Fibroblast of skin of left quadriceps (primary cell): ENCODE measurements at places on chromosomes 1 and 21.

DNA sequence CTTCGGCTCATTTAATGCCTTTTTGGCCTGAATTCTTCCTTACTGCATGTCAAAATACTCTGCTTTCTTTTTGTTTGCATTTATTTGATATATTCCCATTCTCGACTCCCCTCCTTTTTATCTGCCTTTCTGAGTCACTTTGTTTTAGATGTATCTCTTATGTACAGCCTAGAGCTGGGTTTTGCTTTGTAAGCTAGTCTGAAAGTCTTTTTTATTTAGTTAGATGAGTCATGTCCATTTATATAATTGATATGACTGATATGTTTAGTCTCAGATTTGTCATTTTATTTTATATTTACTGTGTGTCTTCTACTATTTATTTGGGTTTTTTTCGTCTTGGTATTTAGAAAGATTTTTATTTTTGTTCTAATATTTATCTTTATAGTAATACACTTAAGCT lies 33.6 kb upstream of the GNG5 start:
- no peak for DNase-seq

GRCh38 chr1:165284454-165284853 lies 72.1 kb downstream of the LMX1A start:
- DNase-seq: no peak

- no peak for DNase-seq
Observed at GRCh38 chr1:212221801-212222200, 63.4 kb upstream of the PPP2R5A start.

DNA sequence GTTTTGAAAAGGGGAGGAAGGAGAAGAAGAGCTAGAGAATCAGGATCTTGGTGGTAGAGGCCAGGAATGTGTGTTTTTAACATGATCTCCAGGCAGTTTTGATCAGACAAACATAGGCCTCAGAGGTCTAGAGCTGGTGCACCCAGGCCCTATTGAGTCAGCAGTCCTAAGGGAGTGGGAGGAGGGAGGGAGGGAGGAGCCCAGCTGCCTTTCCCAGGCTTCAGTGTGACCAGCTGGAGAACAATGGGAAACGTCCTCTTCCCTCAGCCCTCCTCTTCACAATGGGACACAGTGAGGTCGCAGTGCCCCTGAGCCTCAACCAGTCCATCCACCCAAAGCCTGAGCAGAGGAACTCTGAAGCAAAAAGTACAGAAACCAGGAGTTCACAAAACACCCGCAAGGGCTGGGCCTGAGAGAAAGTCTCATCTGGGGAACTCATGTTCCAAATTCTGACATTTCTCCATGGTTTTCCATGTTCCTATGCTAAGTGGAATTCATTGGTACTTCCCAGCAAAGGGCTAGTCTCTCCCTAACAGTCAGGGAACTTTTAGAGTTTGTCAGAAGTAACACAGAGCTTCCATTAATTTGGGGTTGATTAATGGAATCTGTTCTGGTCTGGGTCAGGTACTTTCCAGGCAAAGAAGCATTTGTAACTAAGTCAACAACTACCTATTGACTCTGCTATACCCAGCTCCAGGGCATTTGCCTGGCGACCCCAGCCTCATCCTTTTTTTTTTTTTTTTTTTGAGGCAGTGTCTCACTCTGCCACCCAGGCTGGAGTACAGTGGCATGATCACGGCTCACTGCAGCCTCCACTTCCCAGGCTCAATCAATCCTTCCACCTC lies 37.5 kb downstream of the ELAPOR1 start:
- DNase-seq: no peak

- DNase-seq: peak; percentile 27
Observed at GRCh38 chr1:151166505-151166956, 587 bp downstream of the SCNM1 start.

- DNase-seq: no peak
Observed at GRCh38 chr1:185574139-185574875, 159.9 kb upstream of the HMCN1 start.

GRCh38 chr1:42779725-42780124 lies 5.1 kb upstream of the TMEM269 start:
- no peak for DNase-seq

- peak; percentile 91 for DNase-seq
Observed at GRCh38 chr1:221394011-221394544, 347.8 kb downstream of the DUSP10 start.

DNA sequence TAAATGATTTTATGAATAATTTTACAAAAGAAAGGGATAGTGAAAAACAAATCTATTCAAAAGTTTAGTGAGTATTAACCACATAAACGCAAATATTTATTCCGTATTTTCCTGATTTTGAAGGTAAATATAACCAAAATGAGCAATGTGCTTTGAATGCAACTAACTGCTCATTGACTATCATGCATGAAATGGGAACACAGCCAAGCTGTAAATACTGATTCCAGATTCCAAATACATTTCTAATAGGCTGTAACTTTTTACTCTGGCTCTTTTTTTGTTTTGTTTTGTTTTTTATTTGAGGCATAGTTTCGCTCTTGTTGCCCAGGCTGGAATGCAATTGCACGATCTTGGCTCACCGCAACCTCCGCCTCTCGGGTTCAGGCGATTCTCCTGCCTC lies 41.8 kb downstream of the SELENOF start:
- DNase-seq: peak; percentile 16

DNA sequence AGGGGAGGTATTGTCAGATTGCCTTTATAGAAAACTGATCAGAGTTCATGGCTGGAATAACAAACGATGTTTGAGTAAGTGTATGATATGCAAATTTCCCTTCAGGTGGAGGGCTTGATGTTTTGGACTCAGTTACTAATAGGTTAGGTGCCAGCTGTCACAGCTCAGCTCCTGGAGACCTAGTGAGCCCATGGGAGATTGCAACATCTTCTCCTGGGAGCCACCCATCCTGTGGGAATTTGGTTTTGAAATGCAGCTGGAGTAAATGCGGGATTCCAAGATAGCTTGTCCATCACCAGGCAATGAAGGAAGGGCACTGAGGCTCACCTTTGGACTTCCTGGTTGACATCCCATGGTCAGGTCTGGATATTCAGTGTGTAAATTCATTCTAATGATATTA lies 211.4 kb upstream of the NRIP1 start:
- no peak for DNase-seq

GRCh38 chr1:190736971-190737590 lies 259.4 kb upstream of the BRINP3 start:
- DNase-seq: no peak

DNA sequence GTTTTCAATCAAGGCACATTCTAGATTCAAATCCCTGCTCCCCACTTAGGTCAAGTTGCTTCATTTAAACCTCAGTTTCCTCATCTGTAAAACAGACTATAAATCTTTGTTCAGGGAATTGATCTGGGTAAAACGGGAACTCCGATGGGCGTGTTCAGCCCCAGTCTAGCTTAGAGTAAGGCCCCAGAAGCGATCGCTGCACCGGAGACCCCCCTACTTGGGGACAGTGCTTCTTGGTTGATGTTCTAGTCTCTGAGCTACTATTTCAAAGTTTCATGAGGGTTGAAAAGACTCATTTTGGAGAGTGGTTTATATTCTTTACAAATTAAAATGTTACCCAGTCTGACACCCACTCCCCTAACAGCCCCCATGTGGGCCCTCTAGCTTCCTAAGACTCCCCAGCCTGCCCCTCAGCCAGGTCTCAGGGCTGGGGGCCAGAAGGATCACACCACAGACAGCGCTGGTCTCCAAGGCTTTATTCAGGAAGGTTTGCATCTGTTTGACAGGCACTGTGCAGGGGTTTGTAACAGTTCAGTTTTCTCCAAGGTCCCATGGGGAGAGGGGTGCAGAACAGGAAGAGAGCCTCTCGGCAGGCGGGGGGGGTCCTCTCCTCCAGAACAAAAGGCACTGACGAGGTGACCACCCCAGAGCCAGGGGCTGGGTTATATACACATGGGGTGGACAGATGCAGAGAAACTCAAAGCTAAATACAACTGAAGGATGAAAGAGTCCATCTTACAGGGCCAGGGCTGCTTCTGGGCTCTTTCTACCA lies 82.9 kb downstream of the STUM start:
- no peak for DNase-seq

DNA sequence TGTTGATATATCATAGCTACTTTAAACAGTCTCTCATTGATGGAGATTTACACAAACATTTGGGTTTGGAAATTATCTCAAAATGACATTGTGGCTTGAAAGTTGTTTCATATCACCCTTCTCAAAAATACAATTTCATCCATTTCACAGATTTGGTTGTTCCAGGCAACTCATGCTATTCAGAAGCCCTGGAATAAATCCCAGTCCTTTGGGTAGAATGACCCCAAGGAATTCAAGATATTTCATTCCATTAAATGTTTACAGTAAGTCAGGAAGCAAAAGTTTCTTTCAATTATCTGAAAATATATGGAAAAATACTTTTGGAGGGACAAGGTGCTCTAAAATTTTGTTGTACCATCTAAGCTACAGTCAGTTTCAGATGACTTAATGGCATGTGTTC lies 27.1 kb downstream of the MPZL1 start:
- peak; percentile 36 for DNase-seq

DNA sequence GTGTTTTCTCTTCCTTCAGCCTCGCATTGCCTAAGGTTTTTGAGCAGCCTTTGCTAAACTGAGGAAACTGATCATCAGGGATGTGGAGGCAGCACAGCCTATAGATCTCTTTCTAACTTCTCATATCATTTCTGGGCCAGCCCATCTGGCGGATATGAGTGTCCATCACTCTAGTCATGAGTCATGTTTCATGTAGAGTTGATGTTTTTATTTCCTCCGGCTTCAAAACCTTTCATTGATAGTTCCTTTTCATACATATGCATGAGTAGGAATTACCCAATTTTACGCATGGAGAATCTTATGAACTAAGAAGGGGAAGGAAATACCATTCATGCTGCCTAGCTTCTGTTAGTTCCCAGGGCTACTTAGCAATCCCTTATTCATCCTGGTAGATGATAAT lies 66.3 kb downstream of the SPATA46 start:
- DNase-seq: no peak

DNA sequence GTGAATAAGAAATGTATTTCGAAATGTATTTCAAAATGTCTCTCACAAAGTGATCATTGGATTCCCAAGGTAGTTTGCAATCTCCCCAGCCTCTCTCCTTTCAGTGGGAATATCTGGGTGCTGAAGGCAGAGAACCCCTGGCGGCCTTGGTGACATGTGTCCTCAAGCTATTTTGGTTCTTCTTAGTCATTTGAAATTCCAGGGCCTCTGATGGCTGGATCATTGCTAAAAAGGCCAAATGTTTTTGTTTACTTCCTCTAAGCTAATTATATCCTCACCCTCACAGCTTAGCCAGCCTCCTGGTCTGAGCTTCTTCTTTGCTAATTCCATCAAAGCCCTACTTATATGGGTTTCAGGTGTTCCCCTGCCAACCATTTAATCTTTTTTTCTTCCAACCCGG lies 71.2 kb downstream of the LRRC40 start:
- no peak for DNase-seq

GRCh38 chr1:183444243-183444642 lies 26.1 kb upstream of the NMNAT2 start:
- DNase-seq: peak; percentile 4

DNA sequence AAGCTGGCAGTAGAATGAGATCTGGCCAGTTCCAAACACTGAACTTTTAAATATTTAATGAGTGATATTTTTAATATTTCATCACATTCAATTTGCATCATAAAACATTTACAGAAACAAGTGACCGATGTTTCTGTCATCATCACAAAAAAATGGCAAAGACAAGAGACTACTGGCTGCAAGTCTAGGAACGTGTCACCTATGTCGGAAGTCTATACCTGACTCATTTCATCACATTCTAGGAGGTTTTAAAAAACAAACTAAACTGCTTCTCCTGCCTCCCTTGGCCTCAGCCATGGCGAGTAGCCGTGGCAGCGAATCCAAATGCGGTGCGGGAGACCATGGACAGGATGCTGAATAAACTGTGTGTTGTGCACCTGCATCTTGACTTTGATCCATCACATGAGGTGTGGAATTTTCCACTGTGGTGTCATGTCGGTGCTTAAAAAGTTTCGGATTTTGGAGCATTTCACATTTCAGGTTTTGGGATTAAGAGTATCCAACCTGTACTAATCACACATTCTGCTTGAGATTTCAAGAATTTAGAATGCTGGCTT lies 43.1 kb downstream of the CLSTN1 start:
- no peak for DNase-seq

GRCh38 chr1:22359427-22359826 lies 92.2 kb upstream of the ZBTB40 start:
- no peak for DNase-seq

GRCh38 chr1:60573726-60574409 lies 500.3 kb upstream of the C1orf87 start:
- DNase-seq: peak; percentile 47

DNA sequence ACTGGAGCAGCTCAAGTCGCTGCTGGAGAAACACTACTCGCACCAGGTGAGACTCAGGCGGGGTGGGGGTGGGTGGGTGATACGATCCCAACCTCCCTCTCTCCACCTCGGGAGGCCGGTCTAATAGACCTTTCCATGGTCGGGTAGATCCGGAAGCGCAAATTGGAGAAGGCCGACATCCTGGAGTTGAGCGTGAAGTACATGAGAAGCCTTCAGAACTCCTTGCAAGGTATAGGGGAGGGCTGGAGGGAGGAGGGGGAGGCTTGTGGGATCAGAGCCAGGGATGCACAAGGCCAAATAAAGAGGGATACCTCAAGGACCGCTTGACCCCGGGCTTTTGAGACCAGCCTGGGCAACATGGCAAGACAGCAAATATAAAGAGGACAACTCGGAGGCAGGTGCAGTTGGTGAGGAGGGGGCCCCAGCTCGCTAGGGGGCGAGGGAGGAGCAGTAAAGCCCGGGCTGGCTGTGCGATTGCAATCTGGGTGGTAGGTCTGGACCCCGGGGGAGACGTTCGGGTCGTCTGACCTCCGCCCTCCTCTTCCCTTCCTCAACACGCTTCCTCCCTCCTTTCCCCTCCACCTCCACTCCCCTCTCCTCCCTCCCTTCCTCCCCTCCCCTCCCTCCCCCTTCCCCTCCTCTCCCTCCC lies 546 bp downstream of the HES3 start:
- no peak for DNase-seq

GRCh38 chr1:56868761-56869160 lies 14.2 kb downstream of the C8A start:
- peak; percentile 24 for DNase-seq

DNA sequence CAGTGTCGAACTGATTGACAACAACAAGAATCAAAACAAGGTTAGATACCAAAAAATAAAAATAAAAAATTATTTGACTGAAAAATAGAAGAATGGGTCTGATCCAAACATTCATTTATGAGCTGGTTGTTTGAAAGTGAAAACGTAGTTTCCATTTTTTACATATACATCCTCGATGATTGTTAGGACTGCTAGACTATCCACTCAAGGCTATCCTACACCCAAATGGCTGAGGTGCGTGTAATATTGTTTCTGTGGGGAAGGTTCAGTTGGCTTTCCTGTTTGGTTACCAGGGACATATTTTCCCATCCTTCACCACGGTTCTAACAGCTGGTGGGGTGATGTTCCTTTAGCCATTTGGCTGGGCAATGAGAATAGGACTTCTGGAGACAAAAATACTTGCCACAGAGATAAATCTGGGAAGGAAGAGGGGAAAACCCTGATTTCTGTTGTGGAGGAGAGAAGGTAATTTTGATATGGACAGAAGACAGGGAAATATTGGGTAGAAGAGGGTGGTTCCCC lies 66.3 kb downstream of the MAP3K7CL start:
- no peak for DNase-seq

- DNase-seq: no peak
Observed at GRCh38 chr1:2471159-2471471, 5.0 kb upstream of the PLCH2 start.

- peak; percentile 81 for DNase-seq
Observed at GRCh38 chr1:154870115-154870571, at the start of gene KCNN3. KCNN3 (minus strand) TSS chr1:154870281; CDS start chr1:154869964, 317 bp downstream.
